ENCODE measurements at places on chromosomes 4 and X. TPM values are rescaled to one million over a fixed set of nuclear protein-coding genes. Genes with fewer than 3 reads are reported as not detected.

The FGF2 gene
- 169 TPM for total RNA-seq

The TAF7L gene
- 0.59 TPM for total RNA-seq

The NR0B1 gene
- total RNA-seq, result not detected

The C4orf50 gene
- not detected for total RNA-seq

The CLDN34 gene
- not detected for total RNA-seq

The GLRA2 gene
- not detected for total RNA-seq

The TMEM271 gene
- total RNA-seq, result not detected

The USP26 gene
- total RNA-seq, result not detected

The GRPR gene
- 0.05 TPM for total RNA-seq

The MAGEA3 gene
- not detected for total RNA-seq

The CABS1 gene
- not detected for total RNA-seq

The RHOXF2 gene
- total RNA-seq, result not detected

The TCEAL3 gene
- 15.8 TPM for total RNA-seq

The ERAS gene
- not detected for total RNA-seq

The SSR4 gene
- 134 TPM for total RNA-seq

The RHOXF2B gene
- total RNA-seq, result not detected

The NSG1 gene
- 1.2 TPM for total RNA-seq

Data from smooth muscle cell of the umbilical artery (primary cell).